ENCODE measurements at places on chromosomes 2 and 18.

- DNase-seq = no peak
Observed at GRCh38 chr2:234422981-234423431, 73.9 kb downstream of the ARL4C start.

DNA sequence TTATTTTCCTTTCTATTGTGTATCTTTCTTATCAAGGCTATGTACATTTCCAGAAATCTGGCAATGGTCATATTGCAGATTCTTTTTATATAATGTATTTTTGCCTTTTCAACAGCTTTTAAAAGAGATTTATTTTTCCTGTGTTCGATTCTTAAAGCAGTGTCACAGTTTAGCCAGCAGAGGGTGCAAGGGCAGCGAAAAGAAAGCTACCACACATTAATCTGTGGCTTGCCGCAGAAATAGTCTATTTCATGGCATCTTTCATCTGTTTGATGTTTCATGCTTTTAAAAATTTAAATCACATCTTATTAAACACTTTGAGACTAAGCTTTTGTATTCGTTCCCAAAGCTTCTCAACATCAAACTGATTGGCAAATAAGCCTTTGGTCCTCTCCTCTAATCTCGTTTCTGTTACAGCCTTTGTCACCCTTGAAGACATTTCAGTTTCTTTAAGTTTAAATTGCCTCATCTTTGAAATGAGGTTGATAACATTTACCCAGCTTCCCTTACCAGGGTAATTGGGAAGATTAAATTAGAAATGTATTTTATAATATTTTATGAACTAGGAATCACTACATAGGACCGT, 73.3 kb downstream of the PIK3C3 start:
- peak; percentile 10 for DNase-seq

GRCh38 chr2:34317797-34318196, 718.7 kb upstream of the FAM98A start:
- DNase-seq = no peak

- peak; percentile 74 for DNase-seq
Observed at GRCh38 chr2:26704441-26704977, 12.0 kb downstream of the KCNK3 start.
